T-helper 17 cell (primary cell): ENCODE measurements at places on chromosomes 13 and 19.

- DNase-seq: no peak
Observed at GRCh38 chr13:42575938-42576337, 2.0 kb downstream of the TNFSF11 start.

GRCh38 chr19:16366433-16367260 is 42.0 kb downstream of the KLF2 start:
- no peak for DNase-seq

DNA sequence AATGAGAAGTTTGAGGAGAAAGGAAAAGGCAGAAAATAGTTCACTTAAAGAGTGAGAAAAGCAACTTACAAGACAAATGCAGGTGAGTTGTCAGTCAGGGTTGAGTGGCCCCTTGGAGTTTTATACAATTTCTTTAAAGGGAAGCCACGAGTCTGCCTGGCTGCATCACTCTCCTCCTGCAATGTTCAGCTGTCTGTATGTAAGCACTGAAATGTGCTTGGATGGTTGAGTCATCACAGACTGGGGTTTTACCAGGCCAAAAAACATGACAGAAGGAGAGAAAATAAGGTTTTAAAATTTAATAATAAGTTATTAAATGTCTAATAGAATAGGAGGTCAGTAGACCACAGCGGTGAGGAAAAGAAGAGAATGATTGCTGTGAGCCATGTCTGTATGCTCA is 51.0 kb upstream of the FGF14 start:
- DNase-seq: no peak

- no peak for DNase-seq
Observed at GRCh38 chr13:60229708-60230272, 66.1 kb upstream of the DIAPH3 start.

- no peak for DNase-seq
Observed at GRCh38 chr19:46571495-46571894, 29.6 kb upstream of the CALM3 start.

GRCh38 chr13:110008816-110009215 is 222.4 kb upstream of the IRS2 start:
- DNase-seq: no peak

GRCh38 chr19:31553112-31553845 is 204.0 kb upstream of the TSHZ3 start:
- no peak for DNase-seq

- DNase-seq: no peak
Observed at GRCh38 chr13:34748073-34748472, 194.0 kb upstream of the NBEA start.

- DNase-seq: no peak
Observed at GRCh38 chr13:52999093-52999696, 29.4 kb upstream of the OLFM4 start.

GRCh38 chr13:70408865-70409264 is 300.6 kb upstream of the KLHL1 start:
- DNase-seq: no peak

DNA sequence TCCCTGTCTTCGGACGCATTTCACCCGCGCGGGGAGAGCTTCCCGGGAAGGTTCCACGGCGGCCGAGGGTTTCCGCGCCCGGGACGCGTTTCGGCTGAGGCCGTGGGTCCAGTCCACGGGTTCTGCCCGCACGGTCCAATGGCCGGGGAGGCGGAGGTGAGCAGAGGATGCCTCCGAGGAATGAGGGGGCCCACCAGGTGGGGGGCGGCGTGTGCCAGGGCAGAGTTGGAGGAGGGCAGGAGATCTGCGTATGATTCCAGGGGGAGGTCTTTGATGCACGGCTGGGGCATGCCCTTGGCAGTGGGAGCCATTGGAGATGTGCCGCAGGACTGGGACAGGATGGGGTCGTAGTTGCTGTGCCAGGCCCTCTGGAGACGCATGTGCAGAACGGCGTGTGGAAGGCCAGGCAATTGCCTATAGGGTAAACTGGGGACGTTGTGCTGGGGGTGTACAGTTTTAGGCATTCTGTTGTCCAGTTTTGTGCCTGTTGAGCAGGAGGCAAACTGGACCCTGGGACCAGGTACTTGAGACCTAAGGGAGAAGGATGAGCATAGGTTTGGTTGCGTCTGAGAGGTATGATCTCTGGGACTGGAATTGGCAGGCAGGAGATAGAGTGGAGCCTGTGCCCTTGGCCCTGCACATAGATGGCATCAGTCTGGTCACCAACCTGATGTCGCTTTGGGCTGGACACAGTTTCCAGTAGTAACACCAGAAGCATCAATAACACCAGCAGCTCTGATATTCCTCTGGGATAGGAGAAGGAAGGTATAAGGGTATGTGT is 751 bp downstream of the ZNF584 start:
- no peak for DNase-seq

GRCh38 chr19:6061376-6062130 is 48.7 kb downstream of the RFX2 start:
- no peak for DNase-seq

- DNase-seq: no peak
Observed at GRCh38 chr19:867855-868457, 8.5 kb downstream of the CFD start.

DNA sequence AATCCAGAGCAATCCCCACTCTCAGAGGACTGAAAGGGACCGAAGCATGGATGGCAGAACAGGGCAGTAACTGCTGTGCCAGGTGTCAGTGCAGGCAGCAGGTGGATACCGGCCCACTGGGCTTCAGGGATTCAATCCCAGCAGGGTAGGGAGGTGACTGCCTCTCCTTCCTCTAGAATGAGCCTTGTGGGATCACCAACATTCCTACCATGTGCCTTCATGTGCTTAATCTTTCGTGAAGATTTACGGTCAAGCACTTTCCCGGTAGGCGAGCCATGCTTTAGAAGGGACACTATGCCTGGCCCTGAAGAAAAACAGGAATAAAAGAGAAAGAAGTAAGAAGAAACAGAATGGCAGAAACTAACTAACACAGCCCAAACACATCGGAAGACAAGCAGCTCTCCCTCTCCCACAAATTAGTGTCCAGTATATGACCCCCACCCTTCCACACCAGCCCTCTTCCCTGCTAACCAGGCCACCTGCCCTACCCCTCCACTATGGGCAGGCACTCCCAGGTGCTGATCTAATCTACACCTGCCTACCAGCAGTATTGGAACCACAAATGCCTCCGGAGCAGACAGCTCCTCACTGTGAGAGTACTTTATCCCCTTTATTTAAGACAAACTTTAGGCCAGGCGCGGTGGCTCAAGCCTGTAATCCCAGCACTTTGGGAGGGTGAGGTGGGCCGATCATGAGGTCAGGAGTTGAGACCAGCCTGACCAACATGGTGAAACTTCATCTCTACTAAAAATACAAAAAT is 162.5 kb downstream of the NUFIP1 start:
- no peak for DNase-seq

- DNase-seq: peak; percentile 30
Observed at GRCh38 chr19:11339254-11340098, at the start of gene RAB3D. Gene RAB3D, minus strand, starts transcription at chr19:11339657. Its CDS starts 2,258 bp downstream, at chr19:11337399.

GRCh38 chr13:39538816-39539790 is 63.9 kb downstream of the LHFPL6 start:
- no peak for DNase-seq

DNA sequence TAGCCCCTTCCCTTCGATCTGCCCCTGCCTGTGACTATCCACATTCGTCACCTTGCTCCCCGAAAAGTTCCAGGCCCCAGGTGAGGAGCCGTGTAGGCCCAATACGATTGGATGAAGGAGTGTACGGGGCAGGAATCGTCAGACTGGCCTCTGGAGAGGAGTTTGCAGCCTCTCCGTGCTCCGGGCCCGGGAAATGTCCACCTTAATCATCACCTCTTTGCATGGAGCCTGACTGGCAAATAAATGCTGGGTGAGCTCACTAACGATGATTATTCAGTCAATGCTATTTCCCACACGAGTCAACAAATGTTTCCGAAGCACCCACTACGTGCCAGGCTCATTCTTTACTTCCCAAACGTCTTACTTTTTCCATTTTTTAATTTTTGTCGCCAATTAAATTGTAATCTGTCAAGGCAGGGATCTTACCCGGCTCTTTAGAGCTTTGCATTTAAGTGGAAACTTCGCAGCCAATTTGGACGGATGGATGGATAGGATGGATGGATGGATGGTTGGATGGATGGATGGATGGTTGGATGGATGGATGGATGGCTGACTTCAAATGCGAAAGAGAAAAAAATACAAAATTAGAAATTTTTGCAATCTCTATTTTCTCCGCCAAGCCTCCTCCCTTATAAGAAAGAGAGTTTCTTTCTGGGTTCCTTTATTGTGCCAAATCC is 45.8 kb downstream of the TGDS start:
- no peak for DNase-seq

GRCh38 chr13:52750713-52751112 is 11.1 kb upstream of the CNMD start:
- no peak for DNase-seq

GRCh38 chr13:61927648-61928047 is 512.0 kb upstream of the PCDH20 start:
- no peak for DNase-seq

- DNase-seq: peak; percentile 39
Observed at GRCh38 chr19:48872884-48873475, 759 bp downstream of the PPP1R15A start.

DNA sequence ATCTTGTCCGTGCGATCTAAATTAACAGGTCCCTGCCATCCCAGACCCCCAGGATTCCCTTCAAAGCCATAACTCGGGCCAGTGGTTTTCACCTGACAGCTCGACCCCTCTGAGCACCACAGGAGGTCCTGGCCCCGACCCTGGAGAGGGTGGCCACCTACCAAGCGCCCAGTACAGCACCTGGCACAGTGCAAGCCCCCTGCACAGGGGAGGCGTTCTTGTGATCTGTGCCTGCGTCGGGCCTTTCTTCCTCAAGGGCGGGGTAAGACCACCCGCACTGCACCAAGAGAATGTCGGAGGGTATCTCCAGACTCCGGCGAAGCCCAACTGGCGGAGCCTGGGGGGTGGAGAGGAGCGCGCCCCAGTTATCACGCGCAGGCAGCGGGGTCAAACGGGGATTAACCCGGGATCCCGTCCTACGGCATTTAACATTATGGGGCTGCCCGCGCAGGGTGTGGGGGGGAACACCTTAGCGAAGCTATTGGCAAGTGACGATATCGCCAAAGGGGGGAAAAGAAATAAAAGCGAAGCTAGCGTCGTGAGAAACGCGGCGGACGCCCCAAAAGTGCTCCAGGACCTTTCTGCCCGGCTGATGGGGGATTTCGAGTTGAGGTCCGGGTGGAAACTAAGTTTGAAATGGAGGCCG is 1.3 kb upstream of the HNRNPL start:
- DNase-seq: peak; percentile 31
